ENCODE measurements at places on chromosomes 3 and 15.

GRCh38 chr15:80925597-80926059, 64.0 kb downstream of the MESD start:
- DNase-seq = no peak

DNA sequence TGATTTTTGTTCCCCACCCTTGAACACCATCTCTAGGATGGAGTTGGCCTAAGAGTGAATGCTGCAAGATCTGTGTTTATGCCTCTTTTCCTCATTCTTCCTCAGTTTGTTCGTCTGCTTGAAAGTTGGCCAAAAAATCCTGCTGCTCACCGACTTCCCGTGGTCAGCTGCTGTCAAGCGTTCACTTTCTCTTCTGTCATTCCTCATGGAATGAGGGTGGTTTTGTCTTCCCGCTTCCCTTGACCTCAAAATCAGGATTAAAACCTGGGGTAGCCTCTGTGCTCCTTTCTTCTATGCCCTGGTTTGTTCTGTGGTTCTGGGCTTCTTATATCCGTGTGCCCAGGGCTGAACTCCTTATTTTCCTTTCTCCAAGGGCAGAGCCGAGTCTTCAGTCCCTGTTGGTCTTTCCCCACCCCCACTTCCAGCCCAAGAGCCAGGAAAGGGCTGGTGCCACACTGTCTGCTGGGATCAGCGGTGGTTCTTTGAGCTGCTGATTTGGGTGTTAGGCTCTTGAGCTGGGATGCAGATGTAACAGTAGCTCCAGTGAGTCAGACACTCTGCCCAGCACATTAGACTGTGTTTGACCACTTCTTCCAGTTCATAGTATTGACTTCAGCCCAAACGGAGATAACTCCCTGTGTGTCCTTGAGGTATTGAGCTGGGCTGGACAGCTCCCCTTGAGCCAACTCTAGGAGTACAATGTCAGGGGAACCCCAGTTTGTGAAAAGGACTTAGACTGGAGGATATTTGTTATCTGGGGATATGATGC, 2.3 kb downstream of the SERF2 start:
- DNase-seq = no peak

DNA sequence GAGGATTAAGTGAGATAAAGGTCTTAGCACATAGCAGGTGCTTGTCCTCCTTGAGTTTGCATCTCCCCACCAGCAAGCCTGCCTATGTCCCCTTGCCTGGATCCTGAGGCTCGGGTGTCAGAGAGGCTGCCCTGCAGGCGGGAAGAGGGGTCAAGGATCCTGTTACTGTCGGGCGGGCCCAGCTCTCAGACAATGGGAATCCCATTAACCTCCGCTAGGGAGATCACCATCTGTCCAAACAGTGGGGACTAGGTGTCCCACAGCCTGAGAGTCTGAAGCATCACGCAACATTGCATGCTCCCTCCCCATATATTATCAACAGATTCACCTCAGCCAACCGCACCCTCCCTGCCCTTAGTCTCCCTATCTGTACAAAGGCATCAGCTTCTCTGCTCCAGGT, 151.4 kb downstream of the FBLN2 start:
- no peak for DNase-seq

GRCh38 chr15:70289191-70289955, 191.7 kb upstream of the TLE3 start:
- no peak for DNase-seq

DNA sequence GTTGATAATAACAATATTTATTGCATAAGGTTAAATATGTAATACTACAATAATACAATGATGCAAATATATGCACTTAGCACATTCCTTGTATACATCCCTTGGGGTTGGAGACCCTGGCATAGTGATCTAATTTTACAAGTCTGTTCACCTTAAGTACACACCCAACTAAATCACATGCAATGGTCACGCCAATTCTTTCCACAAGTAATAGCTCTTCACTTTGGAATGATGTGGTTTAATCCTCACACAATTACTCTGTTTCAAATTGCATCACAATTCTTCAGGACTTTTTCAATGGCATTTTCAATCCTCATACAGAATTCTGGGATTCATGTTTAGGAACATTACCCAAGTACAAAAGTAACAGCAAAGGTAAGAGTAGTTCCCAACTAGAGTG, 27.3 kb upstream of the SPRED1 start:
- no peak for DNase-seq

DNA sequence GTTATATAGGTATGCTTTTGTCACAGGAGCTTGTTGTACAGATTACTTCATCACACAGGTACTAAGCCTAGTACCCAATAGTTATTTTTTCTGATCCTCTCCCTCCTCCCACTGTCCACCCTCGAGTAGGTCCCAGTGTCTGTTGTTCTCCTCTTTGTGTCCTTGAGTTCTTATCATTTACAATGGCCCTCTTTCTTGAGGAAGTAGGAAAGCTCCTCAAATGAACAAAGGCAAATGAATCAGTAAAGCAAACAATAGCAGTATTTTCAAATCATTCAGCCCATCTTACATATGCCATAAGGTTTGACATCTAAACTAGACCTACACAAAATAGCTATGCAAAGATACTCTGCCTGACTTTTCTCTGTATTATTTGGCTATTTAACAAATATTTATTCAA, 211.5 kb downstream of the CDIN1 start:
- no peak for DNase-seq

DNA sequence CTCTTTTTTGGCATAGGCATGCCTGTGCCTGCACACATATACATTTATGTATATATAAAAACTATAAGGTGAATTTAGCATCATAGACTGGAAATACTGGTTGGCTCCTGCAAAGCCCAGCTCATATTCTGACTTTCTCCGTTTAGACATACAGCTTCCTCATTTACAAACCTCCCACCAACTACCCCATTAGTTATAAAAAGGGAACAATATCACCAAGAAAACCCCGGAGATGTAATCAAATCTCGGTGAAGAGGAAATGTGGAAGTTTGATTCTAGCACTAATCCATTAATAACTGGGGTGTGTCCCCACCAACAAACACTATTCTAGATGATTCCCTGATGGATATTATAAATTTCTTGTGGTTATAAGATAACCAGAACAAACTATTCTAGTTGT, 517.7 kb upstream of the TBL1XR1 start:
- no peak for DNase-seq

- no peak for DNase-seq
Measured at GRCh38 chr15:76183930-76184649, 124.3 kb downstream of the TMEM266 start.

GRCh38 chr15:62323353-62323890, 158.3 kb upstream of the C2CD4B start:
- DNase-seq = no peak

GRCh38 chr3:24832891-24833290, 338.2 kb upstream of the THRB start:
- no peak for DNase-seq

DNA sequence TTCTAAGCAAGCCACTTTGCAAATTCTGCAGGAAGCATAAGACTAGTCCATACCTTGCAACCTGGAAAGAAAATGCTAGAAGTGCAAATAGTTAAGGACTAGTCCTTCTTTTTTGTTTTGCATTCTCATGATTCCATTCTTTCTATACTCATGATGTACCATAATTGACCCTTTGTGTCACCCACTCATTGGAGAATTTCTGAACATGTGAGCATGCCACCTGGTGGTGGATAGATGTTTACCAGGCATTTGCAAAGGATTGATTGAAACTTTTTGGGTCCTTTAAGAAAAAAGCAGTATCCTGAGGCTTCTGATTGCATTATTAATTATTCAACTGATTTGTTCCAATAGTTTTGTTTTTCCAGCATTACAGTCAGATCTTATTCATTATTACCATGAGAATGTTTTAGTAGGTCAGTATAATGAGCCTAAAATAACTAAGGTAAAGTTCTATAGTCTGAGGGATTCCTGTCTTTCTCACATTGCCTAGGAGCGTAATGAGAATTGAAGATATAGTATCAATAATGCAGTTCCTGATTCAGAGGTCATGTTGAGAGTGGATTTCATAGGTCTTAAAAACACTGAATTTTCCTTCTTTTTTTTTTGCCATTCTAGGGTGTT, 20.2 kb upstream of the DIPK2A start:
- no peak for DNase-seq

GRCh38 chr15:68603216-68603595, 24.4 kb downstream of the CORO2B start:
- DNase-seq = no peak

DNA sequence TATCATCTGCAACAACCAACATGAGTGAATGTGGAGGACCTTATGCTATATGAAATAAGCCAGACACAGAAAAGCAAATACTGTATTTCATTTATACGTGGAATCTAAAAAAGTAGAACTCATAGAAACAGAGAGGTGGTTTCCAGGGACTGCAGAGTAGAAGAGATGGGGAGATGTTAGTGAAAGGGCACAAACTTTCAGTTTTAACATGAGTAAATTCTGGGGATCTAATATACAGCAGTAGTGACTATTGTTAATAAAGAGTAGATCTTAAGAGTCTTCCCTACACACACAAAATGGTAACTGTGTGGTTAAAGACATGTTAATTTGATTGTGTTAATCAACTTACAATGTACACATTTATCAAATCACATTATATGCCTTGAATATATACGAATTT, 20.9 kb upstream of the MELTF start:
- DNase-seq = no peak

GRCh38 chr3:124034016-124034843, 42.3 kb upstream of the ROPN1 start:
- no peak for DNase-seq
